ENCODE measurements at places on chromosomes 7 and 10.

- DNase-seq = no peak
Observed at GRCh38 chr10:89357975-89358374, 19.9 kb upstream of the IFIT1B start.

DNA sequence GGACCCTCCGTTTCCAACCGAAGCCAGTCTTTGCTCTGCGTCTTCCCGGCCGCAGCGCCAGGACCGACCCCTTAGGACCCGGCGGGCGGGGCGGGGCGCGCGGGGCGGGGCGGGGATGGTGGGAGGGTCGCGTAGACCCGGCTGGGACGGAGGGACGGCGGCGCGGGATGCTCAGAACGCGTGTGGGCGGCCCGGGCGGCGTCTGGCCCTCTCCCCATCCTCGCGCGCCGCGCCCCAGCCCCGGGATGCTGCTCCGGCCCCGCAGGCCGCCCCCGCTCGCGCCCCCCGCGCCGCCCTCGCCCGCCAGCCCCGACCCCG, at the start of gene UTF1:
TSS of gene UTF1 (plus strand) at position 174 of the 318 bp plus-strand sequence. CDS start at position 246, 72 bp downstream.
- DNase-seq = no peak

DNA sequence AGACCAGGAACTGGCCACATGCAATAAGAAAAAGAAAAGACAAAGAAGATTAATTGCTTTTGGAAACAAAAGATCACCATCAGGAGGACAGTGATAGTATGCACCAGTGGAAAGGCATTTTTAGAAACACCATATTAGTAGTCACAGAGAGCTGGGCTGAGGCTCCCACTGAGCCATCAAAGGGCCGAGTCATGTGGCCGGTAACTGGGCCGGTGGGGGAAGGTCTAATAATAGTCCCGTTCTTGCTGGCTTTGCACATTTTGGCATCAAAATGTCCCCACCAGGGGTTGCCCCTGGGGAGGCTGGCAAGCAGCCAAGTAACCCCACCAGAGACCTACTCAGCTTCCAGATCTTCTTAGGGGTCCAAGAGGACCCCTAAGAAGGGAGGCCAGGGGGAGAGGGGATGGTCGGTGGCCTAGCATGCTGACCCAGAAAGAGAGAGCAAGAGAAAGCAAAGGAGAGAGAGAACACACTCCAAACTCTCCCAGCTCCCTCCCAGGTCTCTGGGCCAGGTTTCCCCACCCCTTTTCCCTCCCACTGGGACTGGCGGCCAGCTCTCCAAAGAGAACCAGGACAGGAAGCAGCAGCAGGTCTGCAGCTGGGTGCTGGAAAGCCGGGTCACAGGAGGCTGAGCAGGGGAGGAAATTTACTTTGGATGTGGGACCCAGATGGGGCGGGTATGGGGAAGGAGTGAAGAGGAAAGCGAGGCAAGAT, 70.2 kb upstream of the FGFR2 start:
- no peak for DNase-seq

DNA sequence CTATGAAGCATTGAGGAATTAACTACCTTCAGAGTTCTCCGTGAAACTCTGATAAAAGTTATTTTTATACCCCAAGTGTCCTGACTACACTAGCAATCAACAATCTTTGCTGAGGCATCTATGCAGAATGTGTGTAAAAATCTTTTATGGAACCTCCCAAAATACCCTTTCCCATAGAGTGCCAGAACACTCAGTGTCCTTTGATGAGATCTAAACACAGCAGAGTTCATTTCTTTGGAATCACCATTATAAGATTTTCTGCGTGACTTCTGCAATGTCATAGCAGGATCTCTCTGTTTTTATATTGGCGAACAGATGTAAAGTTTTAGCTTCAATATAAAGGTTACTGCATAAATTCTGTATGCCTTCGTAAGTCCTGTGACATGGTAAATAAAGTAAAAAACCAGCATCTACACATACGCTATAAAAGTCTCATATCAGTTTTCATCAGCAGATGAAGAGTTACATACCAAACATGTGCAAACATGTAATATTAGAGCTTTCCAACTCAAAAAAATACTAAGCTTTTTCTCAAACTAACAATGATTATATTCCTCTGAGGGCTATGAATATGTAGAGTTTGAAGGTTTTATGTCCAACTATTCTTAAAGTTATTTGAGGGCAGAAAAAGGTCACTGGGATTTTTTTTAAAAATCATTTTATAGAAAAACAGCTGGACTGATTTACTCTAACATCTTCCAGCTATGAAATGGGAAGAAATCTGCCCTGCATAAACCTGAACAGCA, 67.2 kb downstream of the SKIDA1 start:
- DNase-seq = no peak

GRCh38 chr7:66739477-66739876, 1.1 kb upstream of the RABGEF1 start:
- DNase-seq = no peak

- DNase-seq = no peak
Observed at GRCh38 chr10:59580026-59580863, 129.4 kb downstream of the SLC16A9 start.

DNA sequence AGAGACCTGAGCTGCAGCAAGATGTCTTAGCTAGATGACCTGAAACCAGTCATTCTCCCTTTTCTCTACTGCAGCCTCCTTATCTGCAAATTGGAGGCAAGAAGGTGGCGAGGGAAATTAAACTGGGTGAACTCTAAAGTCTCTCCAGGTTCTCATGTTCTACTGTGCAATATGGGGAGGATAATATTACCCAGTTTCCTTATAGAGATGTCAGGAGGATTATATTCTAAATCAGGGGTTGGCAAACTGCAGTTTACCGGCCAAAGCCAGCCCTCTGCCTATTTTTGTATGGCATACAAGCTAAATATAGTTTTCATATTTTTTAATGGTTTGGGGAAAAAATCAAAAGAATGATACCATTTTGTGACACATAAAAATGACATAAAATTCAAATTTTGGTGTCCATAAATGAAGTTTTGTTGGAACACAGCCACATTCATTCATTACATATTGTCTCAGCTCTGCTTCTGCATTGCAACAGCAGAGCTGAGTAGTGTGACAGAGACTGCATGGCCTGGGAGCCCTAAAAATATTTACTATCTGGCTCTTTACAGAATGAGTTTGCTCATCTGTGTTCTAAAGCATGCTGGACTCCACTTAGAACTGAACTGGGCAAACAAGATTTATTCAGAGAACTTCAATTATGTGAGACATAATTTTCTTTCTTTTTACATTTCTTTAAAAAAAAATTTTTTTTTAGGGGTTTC, 19.2 kb upstream of the MALSU1 start:
- DNase-seq = no peak

GRCh38 chr10:36280890-36281499, 638.9 kb upstream of the FZD8 start:
- DNase-seq = no peak

GRCh38 chr7:132343199-132343598, 233.1 kb downstream of the PLXNA4 start:
- DNase-seq = no peak

- DNase-seq = no peak
Observed at GRCh38 chr7:131057015-131057793, 270.5 kb upstream of the MKLN1 start.

GRCh38 chr10:110774069-110775019, 97.4 kb upstream of the PDCD4 start:
- no peak for DNase-seq

DNA sequence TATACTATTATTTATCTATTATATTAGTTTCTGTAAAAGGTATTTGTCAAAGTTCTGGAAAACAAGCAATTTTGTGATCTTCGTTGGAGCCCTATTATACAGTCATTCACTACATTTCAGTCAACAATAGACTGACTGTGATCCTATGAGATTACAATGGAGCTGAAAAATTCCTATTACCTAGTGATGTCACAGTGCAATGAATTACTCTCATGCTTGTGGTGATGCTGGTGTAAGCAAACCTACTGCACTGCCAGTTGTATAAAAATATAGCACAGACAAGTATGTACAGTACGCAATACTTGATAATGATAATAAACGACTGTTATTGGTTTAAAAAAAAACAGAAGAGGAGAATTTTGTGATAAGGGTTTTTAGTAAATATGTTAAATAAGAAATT, 21.4 kb downstream of the OR6V1 start:
- no peak for DNase-seq

DNA sequence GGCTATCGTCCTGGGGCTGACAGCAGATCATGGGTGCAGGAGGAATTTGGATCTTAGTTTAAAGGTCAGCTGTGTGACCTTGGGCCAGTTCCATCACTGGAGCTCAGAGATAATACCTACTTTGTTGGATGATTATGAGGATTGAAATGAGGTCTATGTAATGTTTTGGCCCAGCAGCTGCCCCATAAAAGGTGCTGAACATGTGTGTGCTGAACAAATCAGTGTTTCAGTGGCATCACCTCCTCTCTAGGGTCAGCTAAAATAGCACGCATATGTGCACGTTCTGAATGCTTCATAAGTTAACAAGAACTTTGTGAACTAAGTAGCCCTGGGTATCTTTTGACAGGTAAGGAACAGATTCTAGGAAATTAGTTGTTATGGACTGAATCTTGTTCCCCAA, 84.8 kb upstream of the LRRC18 start:
- no peak for DNase-seq

- DNase-seq = no peak
Observed at GRCh38 chr10:49375611-49376010, 20.3 kb downstream of the DRGX start.
